ENCODE measurements at places on chromosomes 5 and 9.

DNA sequence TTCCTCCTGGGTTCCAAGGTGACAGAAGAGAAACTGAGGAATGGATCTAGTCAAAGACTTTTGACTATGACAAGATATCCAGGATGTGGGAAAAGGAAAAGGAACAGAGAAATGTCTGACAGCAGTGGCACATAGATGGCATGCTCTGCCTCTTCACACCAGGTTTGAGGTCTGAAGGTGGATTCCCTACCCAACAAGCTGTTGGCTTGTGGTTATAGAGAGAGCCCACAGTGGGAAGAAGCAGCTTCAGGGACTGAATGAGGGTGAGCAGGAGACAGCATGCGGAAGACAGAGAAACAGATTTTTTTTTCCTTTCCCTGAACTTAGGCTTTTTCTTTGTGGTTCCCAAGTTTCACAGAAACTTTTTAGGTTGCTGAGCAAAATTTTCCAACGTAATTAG is 20.6 kb downstream of the IFNW1 start:
- no peak for DNase-seq

- DNase-seq, result no peak
Measured at GRCh38 chr5:73722231-73722630, 96.2 kb downstream of the ARHGEF28 start.

- DNase-seq, result no peak
Measured at GRCh38 chr5:132219289-132219970, 8.2 kb downstream of the P4HA2 start.

- DNase-seq, result no peak
Measured at GRCh38 chr5:41277476-41278245, 64.3 kb upstream of the C6 start.

DNA sequence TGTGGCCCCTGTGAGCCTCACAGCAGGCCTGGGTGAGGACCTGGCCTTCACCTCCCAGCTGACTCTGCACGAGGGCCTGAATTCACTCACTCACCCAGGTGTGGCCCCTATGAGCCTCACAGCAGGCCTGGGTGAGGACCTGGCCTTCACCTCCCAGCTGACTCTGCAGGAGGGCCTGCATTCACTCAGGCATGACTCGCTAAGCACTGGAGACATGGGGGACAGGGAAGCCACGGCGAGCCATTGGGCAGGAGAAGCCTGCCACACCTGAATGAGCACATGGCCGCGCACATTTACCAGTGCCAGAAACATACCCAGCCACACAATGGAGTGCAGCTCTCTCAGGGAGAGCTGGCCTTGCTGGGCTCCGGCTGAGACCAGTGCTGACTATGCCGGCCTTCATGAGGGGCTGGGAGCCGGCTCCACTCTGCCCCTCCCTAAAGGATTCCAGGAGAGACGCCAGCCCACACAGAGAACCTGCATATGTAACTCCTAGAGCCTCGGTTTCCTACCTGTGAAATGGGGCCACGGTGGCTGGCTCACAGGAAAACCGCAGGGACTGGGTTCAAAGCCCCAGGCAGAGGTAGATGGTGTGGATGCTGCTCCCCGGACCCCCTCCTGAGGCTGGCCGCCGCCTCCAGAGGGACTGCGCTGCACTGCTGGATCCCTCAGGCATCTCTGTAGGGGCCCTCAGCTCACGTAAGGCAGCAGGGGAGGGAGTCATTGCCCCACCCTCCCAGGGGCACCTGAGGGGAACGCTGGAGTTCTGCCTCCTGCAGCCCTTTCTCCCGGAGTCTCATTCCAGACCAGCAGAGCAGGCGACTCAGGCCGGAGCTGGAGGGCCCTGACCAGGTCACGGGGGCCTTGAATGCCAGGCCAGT is 7.2 kb downstream of the ADAMTS2 start:
- DNase-seq, result no peak

DNA sequence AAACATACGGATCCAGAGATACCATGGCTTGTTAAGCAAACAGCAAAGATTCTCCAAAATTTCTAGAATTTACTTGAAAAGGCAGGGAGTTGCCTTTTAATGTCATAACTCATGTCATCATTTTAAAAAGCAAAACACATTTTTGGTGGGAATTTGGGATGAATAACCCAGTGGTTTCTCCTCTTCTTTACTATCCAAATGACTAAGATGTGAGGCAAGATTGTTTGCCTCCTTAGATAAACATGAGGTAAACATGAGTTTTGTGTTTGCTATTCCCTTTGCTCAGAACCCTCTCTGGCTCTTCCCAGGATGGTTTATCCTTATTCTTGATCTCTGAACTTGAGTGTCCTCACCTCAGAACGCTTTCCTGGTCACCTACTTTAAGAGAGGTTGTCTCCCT is 267.0 kb downstream of the EBF1 start:
- no peak for DNase-seq

GRCh38 chr5:147388184-147389108 is 121.4 kb downstream of the DPYSL3 start:
- DNase-seq, result no peak

All from posterior cingulate gyrus (tissue), 11 donors.